AG09319 (cell line): ENCODE measurements at places on chromosomes 3 and 15.
A peak's percentile ranks its signal among the peaks of the same experiment; 100 is the strongest.

DNA sequence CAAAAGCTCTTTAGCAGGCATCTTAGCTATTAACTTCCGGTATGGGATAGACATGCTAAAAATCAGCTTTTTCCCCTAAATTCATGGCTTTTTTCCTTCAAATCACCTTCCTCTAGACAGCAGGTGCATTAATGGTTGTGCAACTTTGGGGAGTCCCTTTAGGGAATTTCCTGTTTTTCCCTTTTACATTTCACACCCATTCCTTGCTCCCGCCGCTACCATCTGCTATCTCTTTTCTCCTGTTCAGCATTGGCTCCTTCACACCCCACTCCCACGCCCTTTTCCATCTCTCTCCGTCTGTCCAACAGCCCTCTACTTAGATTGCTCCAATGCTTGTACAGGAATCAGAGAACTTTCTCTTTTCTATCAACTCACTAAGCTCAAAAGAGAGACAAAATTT lies 43.4 kb downstream of the FEZF2 start:
- no peak for DNase-seq

DNA sequence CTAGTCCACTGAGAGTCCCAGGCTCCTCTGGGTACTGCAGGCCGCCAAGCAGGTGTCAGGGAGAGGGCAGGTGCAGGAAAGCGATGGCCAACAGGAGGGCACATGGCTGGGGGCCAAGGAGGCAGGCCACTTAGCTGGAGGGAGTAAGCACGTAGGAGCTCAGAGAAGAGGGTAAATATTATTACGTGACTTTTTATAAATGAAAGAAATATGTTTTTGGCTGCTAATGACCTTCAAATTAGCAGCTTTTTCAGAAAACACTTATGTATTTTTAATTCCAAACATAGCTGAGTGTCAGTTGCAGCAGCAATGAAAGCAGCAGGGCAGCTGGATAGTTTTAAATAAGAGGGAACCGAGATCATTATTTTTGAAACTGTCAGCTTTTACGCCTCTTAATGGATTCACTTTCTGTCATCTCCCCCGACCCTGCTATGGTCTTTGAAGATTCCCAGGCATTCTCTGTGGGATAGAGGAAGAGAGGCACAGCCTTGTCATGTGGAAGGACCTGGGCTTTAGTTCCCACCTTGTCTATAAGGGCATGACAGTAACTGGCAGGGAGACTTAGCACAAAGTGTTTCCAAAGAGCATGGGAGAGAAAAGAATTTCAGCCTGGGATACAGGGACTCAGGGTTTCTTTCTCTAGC lies 477.1 kb downstream of the EPHB1 start:
- no peak for DNase-seq

DNA sequence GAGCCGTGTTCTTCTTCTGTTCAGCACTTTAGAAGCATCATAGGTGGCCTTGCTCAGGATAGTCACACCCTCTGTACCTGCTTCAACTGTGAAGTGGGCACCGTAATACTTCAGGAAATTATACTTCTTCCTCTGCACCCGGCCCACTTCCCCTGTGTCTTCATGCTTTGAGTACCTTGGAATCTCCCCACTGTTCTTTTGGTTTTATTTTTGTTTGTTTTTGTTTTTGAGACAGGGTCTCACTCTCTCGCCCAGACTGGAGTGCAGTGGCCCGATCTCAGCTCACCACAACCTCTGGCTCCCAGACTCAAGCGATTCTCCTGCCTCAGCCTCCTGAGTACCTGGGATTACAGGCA lies 1.7 kb downstream of the P2RY14 start:
- no peak for DNase-seq

DNA sequence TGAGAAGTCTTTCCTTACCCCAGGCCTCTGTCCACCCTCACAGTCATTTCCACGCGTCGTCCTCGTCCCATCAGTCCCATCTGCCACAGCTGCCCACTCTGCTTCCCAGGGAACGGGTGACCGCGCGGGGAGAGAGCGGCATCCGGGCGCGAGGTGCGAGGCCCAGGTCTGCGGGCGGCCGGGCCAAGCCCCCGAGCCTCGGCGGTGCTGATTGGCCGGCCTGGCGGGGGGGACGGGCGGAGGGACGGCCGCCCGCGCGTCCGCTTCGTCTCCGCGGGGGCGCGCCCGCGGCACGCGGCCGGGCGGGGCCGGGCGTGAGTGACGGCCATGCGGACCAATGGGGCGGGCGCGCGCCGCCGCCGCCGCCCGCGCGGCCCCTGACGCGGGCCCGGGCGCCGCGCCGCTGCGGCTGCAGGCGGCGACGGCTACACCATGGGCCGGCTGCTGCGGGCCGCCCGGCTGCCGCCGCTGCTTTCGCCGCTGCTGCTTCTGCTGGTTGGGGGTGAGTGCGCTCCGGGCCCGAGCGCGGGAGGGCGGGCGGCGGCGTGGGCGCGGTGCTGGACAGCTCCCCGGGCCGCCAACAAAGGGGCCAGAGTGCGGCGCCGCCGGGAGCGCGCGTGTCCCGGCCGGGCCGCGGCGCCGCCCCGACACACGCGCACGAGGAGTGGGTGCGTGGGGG lies at the start of gene PODXL2:
TSS of gene PODXL2 (plus strand) at position 398 of the 679 bp plus-strand sequence. CDS start at position 433, 35 bp downstream.
- DNase-seq: peak; percentile 12

GRCh38 chr3:18593231-18593630 lies 168.1 kb upstream of the SATB1 start:
- DNase-seq: no peak

DNA sequence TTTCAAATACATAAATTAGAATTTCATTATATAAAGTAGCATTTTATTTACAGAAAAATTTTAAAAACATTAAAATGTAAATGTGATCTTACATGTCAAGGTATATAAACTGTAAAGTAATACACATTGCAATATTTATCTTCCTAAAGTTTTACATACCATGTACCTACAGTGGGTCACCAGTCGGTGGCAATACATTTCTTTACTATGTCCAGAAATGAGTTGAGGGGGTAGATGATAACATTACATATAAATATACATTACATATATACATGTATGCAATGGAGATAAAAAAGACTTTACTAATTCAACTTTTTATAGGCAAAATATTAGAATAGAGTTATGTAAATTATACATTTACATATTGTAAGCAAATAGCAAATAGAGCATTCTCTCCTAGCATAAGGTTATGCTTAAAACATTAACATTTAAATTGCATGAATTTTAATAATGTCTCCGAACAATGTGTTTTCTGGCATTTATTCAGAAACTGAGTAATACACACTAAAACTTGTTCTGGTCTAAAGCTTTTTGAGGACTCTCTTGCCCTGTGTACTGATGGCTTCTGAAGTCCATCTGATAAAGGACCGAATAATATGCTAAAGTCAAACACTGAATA lies 93.3 kb upstream of the NLGN1 start:
- DNase-seq: no peak

GRCh38 chr3:28328188-28329151 lies 20.1 kb upstream of the ZCWPW2 start:
- no peak for DNase-seq

DNA sequence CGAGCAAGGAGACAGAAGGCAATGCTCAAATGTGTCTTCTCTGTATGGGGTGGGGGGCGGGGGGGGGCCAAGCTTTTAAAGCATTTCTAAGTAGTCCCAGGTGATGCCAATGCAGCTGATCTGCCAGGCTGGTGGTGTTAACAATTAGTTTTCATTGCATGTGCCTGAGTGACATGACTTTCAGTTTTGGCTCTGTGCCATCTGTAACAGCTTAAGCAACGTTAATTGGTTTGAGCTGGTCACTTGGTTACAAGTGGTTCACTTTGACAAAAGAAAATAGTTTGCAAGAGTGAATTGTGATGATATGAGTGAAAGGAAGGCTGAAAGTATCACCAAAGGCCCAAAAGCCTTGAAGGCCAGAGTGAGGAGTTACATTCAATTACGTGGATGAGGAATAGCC lies 26.4 kb upstream of the LRIG1 start:
- DNase-seq: no peak

DNA sequence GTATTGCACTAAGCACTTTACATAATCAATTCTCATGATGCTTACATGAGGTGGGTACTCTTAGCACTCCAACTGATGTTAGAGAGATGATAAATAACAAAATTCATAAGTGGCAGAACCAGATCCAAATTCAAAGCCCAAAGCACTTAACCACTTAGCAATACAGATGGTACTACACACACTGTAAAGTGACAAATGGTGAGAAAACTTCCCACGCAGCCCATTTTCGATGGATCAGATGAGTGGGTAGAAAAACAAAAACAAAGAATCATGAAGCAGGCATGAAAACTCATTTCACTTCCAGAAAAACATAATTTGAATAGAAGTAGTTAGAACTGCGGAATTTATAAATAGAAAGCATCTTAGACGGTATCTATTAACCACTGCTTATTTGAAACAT lies 66.2 kb downstream of the FRMD4B start:
- no peak for DNase-seq
